ENCODE measurements at places on chromosomes 16 and 17.
A peak's percentile ranks its signal among the peaks of the same experiment; 100 is the strongest.

DNA sequence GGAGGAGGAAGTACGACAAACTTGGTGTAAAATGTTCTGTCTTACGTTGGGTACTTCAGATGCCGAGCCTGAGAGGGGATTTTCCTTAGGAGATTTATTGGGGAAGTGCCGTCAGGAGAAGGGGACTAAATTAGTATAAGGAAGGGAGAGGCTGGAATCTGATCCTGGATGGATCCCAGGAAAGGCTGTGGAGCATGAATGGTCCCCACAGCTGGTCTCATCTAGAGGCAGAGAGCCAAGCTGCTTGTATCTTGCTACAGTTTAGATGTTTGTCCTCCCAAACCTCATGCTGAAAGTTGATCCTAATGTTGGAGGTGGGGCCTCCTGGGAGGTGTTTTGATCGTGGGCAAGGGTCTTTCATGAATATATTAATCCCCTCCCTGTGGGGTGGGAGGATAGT, 798.4 kb upstream of the EEF2KMT start:
- no peak for DNase-seq

- DNase-seq, result peak; percentile 15
These were observed 23.0 kb downstream of the METTL22 start for GRCh38 chr16:8644211-8645140.

- no peak for DNase-seq
These were observed 2.9 kb upstream of the BCL6B start for GRCh38 chr17:7019839-7020519.

DNA sequence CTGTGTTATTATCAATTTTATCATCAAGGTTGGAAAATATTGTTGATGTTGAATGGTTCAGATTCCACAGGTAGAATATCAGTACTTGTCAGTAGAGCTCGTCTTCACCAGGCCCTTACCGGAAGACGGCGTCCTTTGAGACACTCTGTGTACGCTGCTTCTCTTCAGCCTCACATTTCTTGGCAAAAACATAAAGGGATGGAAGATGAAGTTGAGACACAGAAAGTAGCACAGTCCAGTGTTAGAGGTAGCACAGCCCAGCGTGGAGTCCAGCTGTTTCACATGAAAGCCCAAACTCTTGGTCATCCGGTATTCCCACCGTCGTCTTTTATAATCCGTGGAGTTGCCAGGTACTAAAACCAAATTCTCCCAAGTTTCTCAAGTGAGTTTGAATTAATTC, 30.4 kb downstream of the ATP2C2 start:
- no peak for DNase-seq

- peak; percentile 60 for DNase-seq
These were observed 216.7 kb downstream of the RPTOR start for GRCh38 chr17:80761110-80761871.

GRCh38 chr16:65120461-65120830, 1.4 kb downstream of the CDH11 start:
- DNase-seq, result no peak

DNA sequence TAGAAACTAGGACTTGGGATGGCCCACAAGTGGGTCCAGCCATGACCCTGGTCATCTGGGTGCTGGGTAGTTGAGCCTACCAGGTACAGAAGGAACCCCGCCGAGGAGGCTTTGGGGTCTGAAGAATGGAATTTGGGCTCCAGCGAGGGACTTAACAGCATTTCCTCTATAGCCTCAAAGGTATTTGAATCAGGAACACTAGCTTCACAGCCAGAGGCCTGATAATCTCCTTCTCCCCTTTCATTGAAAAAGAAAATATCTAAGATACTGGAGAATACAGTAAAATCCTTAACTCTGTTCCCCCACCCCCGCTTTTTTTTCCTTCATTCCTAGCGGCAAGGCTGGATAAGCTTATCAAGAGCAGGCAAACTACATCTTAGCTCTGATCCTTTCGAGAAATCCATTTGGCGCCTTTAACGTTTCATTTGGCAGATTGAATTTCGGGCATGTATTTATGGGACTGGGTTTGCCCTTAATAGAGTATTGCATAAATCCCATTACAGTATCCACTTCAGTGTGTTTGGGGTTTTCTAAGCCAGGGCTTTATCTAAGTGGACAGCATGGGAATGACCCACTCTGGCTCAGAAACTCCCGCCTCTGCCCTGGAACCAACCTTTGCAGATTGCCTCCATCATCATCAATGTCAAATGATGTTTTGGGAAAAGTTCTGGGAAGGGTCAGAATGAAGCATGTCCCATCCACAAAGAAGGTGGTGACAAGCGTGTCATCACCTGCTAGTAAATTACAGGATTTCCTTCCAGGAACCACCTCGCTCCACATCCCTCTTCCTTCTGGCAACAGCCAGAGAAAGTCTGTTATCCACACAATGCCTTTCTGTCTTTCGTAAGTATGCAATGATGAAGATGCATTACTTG, 36.9 kb downstream of the XYLT1 start:
- DNase-seq, result no peak

GRCh38 chr17:44738214-44738906, 20.4 kb upstream of the ADAM11 start:
- DNase-seq, result no peak

DNA sequence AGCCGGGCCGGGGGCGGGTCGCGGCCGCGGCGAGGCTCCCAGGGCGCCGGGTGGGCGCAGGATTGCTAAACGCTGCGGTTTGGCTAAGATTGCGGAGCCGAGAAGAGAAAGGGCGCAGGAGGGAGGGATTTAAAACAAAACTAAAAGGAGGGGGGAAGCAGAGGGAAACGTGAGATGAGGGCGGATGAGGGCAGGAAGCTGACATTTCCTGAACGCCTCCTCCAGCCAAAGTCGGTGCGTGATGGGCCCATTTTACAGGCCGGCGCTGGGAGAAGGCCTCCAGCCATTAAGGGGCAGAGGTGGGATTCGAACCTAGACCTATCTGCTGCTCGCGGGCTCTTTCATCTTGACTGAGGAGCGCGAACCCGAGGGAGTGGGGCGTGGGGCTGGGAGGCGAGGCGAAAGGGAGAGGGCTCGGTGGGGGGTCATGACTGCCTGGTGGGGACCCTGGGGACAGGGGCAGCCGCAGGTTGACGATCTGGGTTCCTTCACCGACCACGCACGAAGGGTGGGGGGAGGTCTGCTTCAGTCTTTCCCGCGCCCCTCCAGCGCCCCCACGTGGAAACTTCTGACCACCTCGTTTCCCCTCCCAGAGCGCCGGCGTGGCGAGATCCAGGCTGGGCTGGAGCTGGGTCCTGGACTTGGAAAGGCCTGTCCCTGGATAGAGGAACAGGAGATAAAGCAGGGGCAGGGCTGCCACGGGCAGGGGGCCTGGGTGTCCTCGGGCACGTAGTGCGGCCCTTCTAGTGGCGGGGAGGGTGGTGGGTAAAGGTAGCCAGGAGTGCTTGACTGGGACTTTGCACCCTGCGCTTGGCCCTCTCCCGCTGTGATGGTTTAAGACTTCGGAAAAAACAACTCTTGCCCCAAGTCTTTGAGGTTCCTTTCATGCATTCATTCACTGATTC, 3.8 kb upstream of the TAC4 start:
- peak; percentile 74 for DNase-seq

- peak; percentile 24 for DNase-seq
These were observed 14.2 kb downstream of the LYRM9 start for GRCh38 chr17:27878776-27879562.

DNA sequence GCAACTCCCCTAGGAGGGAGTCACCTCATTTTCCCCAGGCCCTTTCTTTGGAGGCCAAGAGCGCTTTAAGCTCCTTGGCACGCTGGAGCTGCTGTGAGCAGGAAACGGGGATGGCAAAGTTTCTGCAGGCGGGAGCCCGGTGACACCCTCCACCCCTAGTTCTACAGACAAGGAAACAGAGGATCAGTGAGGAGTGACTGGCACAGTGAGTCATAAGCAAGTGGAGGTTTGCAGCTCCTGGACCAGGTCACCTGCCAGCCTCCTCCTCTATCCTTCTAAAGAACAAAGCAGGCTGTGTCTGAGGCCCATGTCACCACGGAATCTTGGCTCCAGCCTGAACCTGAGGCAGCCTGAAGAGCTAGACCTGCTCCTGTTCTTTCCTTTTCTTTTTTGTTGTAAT, 141.9 kb downstream of the TMEM132E start:
- no peak for DNase-seq

DNA sequence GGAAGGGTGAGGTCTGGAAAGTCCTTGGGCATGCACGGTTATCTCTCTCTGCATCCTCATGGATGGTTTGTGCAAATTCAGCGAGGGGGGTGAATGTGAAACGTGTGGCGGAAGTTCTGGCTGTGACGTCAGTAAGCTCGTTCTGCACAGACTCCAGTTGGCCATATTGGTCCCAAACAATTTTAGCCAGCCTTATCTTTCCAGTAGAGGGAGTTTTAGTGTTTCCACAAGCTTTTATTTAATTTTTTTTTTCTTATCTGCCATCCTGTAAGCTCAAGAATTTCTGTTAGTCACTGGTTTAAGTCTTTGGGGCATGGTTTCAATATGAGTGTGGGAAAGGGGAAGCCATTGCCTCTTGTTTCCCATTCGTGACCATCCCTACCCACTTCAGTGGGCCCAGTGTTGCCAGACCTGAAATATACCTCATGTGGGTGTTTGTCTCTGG, 39.0 kb downstream of the HLF start:
- no peak for DNase-seq

GRCh38 chr17:45302649-45303173, 14.1 kb downstream of the MAP3K14 start:
- DNase-seq, result no peak

GRCh38 chr16:60329108-60329507, 1595.0 kb upstream of the GOT2 start:
- DNase-seq, result no peak

- DNase-seq, result no peak
These were observed 39.8 kb downstream of the C17orf67 start for GRCh38 chr17:56793957-56794356.

- no peak for DNase-seq
These were observed 237.6 kb downstream of the SOX9 start for GRCh38 chr17:72358465-72358864.

DNA sequence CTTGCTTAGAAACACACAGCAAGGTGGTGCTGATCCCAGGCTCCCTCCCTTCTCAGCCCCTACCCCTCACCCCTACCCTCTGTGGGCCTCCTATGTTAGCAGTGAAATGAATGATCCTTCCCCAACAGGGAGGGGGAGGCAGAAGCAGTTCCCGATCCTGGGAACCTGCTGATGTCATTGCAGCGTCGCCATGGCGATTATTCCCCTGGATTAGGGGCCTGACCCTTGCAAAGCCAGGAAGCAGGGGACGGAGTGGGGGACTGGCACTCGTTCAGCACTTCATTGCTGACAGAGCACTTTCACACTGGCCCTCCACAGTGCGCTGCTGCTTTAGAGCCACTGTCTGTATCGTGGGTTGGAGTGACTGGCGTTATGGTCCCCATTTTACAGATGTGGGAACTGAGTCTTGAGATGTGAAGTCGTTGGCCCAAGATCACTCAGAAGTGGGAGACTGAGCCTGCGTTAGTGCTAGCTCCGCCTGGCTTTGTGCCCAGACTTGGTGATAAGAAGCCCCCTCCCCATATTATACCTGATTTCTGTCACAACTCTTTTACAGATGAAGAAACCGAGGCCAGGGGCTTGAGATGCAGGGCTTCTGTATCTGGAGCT, 26.6 kb downstream of the LASP1 start:
- DNase-seq, result no peak

DNA sequence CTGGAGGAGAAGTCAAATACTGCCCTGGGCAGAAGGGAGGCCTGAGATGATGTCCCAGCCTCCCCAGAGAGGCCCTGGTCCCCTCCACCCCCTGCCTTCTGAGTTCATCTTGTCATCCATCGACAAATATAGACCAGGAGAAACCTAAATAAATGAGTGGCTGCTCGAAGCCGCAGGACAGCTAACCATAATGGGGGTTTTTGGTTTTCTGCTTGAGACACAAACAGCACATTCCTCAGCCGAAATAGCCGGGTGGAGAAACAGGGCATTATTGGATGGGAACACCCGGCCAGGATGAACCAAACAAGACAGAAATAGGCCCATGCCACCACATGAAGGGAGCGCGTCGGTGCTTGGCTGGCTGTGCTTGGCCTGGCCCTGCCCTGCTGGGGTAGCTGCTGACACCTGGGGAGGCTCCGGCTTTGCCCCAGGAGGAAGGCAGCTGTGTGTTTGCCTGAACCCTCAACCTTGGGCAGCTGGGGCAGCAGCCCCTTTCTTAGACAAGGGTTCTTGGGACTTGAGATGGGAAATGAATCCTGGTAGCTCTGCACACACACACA, 188.1 kb downstream of the IRX5 start:
- no peak for DNase-seq

DNA sequence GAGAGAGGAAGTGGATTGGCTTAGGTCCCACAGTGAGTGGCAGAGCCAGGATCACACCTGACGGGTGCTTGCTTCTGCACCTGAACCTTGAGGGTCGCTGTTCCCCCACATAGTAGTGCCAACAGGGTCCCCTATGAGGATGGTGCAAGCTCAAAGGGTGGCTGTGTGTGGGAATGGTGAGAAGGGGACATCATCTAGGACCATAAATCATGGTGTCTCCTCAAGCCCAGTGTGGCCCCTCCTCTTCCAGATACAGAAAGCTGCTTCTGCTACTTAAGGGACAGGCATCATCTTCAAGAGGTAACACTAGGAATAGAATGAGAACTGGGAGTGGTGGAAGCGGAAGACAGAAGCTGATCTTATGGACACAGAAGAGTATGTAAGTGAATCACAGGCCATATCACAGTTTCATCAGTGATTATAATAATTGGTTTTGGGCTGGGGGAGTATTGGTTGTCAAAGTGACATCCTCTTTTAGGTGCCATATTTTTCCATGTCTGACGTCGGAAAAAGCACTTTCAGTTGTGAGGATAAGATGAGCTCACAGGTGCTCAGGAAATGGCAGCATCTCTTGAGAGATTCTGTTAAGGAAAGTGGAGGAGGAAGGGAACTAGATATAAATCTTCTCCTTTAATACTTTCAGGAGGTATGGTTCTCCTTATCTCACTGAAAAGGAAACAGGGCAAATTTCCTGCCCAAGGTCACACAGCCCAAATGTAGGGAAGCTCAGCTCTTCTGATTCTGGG, 83.2 kb upstream of the HNF1B start:
- DNase-seq, result no peak

- DNase-seq, result no peak
These were observed 8.4 kb downstream of the MPRIP start for GRCh38 chr17:17050346-17051345.

GRCh38 chr16:13863075-13863765, 56.7 kb upstream of the ERCC4 start:
- no peak for DNase-seq

- DNase-seq, result no peak
These were observed 57.2 kb upstream of the ZC3H18 start for GRCh38 chr16:88512728-88513696.

GRCh38 chr17:34249478-34249877, 5.6 kb upstream of the CCL2 start:
- no peak for DNase-seq

DNA sequence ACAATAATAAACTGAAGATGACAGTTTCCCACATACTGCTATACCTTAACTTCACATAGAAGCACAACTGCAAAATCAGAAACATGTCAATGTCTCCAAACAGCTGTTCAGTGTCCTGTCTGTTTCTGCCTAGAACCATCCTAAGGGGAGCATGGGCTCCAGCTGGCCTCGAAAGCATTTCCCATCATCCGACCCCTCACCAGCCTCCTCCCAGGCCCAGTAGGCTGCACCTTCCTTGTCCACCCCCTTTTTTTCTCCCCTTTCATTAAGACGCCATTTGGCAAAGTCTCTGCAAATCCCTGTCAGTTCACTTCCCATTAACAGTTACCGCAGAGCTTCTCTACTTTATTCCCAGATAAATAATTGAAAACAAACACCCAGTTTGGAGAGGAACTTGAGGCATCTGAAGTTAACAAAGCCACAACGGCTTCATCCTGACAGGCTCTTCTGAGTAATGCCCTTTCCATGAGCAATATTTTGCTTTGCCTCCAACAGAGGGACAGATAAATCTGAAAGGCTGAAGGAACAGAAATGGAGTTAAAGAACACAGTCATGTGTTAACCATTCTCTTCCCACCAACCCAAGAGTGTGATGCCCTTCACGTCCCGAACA, 65.3 kb downstream of the SLC39A11 start:
- no peak for DNase-seq
